ENCODE measurements at places on chromosomes 1 and 21.
A peak's percentile ranks its signal among the peaks of the same experiment; 100 is the strongest.

GRCh38 chr1:91707890-91708218, 178.1 kb downstream of the TGFBR3 start:
- no peak for DNase-seq

DNA sequence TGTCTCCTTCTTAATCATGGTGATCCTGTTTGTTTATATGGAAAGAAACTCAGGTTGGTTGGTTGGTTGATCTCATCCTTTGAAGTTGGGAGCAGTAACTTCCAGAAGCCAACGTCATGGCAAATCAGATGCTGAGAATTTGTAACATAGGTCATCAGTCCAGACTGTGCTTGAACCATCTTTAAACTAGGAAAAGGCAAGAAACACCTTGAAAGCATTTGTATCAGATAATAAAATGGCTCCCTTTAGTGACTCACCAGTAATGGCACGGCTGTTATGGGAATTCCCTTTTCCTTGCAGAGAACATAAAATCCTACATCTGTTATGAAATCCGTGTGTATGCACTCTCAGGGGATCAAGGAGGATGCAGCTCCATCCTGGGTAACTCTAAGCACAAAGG, 58.1 kb downstream of the SERBP1 start:
- DNase-seq: no peak

- peak; percentile 21 for DNase-seq
Measured at GRCh38 chr1:47409311-47410067, 6.6 kb upstream of the FOXE3 start.

DNA sequence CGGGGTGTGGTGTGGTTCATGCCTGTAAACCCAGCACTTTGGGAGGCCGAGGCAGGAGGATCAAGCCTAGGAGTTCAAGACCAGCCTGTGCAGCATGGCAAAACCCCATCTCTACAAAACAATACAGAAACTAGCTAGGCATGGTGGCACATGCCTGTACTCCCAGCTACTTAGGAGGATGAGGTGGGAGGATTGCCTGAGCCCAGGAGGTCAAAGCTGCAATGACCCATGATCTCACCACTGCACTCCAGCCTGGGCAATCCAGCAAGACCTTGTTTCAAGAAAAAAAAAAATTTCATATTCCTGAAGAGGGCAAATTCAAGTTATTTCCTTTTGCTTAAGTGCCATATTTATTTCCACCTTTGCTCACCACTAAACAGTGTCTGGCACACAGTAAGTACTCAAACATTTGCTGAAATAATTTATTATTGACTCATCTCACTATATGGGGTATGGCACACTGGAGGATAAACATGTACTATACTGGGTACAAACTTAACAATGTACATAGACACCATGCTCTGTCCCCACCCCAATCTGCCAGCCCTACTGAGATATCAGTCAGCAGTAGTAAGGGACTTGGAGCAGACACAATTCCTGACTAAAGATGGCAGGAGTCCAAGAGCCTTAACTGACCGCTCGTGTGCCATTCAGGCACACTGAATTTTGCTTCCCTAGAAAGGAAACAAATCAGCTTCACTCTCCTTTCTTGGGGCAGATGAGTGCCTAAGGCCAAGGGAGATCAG, 15.5 kb downstream of the MEAF6 start:
- no peak for DNase-seq

- DNase-seq: no peak
Measured at GRCh38 chr1:152622803-152623202, at the start of gene LCE3A. TSS of gene LCE3A (minus strand) at chr1:152623103. CDS start at chr1:152623103, 0 bp downstream.

- no peak for DNase-seq
Measured at GRCh38 chr21:22900490-22900889, 1902.3 kb downstream of the NCAM2 start.

DNA sequence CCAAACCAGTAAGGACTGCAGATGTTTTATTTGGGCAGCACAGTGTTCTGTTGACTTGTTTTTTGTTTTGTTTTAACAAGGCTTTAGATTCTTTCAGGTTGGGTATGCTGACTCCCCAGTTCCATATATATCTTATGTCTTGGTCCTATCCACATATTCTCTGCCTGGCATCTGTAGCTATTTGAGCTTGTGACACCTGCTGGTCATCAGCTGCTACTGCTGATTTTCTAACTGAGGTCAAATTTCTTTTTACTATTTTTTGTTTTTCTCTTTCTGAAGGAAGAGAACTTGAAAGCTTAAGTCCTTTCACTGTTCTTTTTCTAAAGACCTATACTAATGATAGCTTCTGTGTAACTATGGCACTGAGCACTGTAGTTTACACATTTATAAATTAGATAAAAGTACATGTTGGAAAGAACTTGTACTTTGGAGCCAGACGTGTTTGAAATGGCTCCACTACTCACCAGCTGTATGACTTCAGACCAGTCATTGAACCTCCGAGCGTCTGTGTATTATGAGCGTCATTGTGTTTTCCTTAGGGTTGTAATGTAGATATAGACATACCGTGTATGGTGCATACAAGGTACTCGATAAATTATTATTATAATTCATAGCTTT, 109.4 kb downstream of the NRDC start:
- DNase-seq: peak; percentile 18

- no peak for DNase-seq
Measured at GRCh38 chr1:183139281-183139942, 46.7 kb upstream of the LAMC2 start.

DNA sequence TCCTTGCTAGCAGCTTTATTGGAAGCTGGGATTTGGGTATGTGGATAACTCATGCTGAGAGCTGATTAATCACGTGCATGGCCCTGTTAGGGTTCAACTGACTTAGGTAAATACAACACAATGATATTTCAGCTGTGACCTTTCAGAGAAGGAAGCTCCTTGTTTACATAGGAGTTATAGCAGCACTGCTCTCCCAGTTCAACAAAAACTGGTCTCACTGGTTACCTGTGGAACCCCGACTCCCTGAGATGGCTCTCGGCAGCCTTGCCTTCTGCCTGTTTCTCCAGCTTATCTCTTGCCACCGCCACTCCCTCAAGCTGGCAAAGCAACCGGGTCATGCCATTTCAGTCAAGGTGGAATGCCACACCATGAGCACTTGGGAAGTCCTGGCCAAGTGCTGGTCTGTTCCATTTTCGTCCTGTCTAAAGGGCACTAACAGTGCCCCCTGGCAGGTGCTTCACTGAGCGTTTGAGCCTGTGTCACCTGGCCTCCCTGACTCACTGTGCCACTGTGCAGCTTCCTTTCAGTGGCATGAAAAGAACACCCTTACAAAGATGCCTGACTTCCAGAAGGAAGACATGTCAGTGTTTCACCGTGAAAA, 31.6 kb downstream of the DOP1B start:
- peak; percentile 79 for DNase-seq

DNA sequence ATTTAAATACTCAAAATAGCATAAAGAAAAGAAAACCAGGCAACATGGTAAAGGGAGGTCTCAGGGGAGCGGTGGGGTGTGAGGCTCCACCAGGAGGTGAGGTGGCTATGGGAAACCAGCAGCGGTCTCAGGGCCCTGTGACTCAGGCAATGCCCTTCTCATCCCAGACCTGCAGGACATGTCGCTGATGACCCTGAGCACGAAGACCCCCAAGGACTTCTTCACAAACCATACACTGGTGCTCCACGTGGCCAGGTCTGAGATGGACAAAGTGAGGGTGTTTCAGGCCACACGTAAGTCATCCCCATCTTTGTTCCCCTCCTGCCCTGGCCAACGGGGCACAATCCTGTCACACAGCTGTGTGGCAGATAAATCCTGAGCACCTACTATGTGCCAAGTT, 31.5 kb downstream of the PADI4 start:
- no peak for DNase-seq

- no peak for DNase-seq
Measured at GRCh38 chr21:41304068-41304720, 12.4 kb upstream of the FAM3B start.

DNA sequence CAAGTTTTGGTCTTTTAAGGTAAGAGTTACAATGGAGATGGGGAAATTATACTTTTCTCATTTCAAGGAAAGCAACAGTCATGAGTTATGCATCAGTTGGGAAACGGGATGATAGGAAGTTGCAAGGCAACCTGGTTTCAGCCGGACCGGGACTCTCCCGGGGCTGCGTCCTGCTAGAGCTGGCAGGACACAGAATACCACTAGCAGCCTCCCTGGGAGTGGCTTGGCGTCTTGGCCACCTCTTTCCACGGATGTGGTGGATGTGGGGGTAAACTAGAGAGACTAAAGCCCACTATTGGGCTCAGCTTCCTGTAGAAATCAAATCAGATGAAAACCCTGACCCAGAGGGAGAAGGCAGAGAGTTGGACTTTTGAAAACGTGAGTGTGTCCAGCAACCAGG, 71.9 kb downstream of the ADARB1 start:
- DNase-seq: no peak

DNA sequence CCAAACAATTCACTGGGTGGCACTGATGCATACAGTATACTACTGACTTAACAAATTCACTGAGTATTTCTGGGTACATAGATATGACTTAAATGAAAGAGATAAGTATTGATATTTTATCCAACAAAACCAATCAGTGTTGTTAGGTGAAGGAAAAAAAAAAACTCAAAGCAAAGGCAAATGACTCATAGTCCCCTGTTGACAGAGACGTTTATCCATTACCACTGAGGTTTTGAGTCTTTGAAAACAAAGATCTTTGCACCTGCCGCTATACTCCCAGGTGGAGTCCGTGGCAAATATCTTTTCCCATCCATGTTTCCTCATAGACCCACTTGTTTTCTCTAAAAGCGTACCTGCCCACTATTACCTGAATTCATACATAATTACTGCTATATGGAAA, 18.4 kb downstream of the DYNLT5 start:
- DNase-seq: no peak

GRCh38 chr1:41919764-41920397, 1.2 kb upstream of the HIVEP3 start:
- no peak for DNase-seq

DNA sequence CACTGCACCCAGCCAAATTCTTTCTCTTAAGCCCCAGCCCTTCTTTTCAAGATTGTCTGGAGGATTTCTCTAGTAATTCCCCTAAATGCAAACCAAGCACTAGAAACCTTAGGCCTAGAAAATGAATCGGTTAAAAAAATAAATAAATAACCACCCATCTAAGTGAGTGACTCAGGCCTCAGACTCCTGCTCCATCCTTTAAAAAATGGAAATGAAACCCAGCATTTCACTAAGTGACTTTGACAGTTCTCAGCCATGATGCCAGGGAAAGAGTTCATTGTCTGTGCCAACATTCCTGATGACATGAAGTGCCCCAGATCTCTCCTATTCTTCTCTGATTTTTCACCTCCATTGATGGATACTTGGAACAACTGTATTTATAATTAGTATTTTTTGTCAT, 415.2 kb upstream of the DAB1 start:
- no peak for DNase-seq

- DNase-seq: no peak
Measured at GRCh38 chr21:17295997-17296396, 216.8 kb upstream of the CXADR start.
